ENCODE measurements at places on chromosomes 2 and 18.
A peak's percentile ranks its signal among the peaks of the same experiment; 100 is the strongest.

DNA sequence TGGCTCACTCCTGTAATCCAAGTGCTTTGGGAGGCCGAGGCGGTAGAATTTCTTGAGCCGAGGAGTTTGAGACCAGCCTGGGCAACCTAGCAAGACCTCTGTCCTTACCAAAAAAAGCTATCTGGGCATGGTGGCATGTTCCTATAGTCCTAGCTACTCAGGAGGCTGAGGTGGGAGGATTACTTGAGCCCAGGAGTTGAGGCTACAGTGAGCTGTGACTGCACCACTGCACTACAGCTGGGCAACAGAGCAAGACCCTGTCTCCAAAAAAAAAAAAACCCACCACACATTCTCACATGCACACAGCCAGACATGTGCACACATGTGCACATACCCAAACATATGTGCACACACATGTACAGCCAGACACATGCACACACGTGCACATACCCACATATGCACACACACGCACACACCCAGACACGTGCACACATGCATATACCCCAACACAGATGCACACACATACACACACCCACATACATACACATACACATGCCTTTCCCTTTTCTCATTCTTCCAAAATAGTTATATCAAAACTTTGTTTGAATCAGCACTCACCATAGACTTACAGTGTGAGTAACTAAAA, 14.2 kb downstream of the GREB1 start:
- no peak for DNase-seq

DNA sequence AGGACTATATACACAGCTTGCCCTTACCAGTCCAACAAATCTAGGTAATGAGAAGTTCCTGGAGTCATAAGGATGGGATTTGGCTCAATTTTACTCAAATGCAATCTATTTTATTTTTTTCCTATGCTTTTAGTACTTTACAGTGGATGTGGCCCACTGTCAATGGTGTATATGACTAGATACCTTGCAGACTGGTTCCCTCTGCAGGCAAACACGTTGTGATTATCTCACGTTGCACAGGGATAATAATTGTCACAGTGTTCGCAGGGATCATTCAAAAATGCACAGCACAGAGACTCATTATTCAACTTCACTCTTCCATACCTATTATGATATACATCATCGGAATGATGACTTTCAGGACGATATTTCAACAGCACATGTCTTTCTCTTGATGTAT, 359.7 kb downstream of the MBD2 start:
- DNase-seq = no peak

GRCh38 chr2:239803766-239804115, 221.4 kb downstream of the NDUFA10 start:
- no peak for DNase-seq

DNA sequence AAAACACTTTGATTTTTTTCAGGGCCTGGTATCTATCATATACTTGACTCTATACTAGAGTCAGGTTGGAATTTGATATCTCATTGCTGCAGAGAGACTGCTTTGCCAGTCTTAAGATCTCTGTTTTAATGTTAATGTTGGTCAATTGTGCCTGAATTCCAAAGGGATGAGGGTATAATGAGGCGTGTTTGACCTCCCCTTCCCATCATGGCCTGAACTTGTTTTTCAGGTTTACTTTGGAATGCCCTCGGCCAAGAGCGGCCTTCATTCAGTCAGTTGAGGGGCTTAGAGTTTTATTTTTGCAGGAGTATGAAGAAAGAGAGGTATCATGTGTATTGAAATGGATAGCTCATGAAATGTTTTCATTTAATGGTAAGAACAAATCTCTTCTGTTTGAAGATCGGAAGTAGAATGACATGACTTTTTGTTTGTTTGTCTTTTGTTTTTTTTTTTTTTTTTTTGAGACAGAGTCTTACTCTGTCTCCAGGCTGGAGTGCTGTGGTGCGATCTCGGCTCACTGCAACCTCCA, 119.0 kb downstream of the KIAA1328 start:
- no peak for DNase-seq

DNA sequence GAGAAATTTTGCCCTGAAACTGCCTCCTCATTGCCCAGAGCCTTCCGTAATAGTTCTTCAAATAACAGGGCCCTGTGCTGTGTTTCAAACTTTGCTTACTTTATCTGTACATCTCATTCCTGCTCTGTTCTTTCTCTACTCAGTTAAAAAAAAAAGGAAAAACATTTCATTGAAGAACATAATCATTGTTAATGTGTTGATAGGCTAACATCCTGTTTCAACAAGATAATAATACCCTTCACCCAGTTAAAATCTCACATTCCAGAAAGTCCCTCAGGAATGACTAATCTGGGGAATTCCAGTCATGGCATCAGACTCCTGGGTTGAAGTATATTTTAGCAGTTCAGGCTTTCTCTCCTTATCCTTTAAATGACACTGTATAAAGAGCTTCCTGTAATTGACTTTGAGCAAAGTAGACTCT, 45.6 kb upstream of the ITGAV start:
- DNase-seq = no peak

GRCh38 chr2:69055688-69056470, 42.9 kb downstream of the ANTXR1 start:
- no peak for DNase-seq

DNA sequence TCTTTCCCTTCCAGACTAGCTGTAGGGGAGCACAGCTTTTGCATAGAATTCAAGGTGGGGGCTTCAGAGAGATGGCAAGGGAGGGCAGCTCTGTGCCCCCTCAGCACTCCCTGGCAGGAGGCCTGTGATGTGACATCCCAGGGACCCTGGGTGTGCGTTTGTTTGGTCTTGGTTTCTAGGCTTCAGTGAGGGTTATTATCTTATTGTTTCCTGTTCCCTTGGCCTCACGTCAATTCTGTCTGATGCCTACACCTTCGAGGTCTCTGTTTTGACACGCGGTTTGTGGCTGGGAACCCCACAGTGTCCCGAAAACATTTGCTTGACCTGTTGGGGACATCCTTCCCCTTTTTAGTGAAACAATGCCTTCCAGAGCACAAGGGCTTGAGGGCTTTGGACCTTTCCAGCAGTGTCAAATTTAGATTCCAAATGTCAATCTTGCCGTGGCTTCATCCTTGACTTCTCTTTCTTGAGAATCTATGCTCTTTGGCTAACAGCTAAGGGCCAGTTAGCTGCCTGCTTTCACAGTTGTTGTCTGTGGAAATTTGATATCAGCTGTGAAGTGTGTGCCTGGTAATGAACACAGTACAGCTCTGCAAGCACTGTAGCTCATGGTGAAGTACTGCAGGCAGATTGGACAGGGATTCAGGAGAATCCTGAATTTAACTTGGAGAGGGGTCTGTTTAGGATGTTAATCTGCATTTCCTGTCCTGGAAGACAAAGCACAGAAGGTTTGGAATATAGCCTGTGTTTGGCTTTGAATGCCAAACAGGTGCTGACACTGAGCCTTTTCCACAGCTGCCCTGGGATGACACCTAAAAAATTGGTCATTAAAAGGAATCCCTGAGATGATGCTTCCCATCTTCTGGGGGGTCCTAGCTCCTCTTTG, 108.2 kb upstream of the CXCR4 start:
- peak; percentile 62 for DNase-seq

- no peak for DNase-seq
Observed at GRCh38 chr2:207296265-207296948, 130.7 kb upstream of the KLF7 start.

GRCh38 chr18:7899078-7899477, 332.0 kb downstream of the PTPRM start:
- no peak for DNase-seq

DNA sequence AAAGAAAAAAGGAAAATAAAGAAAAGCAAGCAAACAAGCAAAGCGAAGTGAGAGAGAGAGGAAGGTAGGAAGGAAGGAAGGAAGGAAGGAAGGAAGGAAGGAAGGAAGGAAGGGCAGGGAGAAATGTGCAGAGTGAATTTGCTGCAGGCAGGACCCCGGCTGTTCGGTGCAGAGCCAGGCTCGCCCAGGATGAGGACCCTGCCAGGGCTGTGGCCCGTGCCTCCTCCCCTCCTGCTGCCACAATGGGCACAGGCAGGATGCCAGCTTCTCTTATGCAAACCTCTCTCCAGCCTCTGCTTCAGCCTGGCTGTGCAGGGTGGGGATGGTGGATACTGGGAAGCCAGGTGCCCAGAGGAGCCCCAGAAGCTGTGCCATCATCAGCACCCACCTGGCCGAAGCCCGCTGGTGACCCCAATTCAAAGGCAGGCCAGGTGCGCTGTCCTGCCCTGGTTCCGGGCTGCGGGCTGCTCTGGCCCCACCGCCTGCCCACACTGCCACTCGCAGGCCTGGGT, 3.2 kb downstream of the GPR17 start:
- no peak for DNase-seq

DNA sequence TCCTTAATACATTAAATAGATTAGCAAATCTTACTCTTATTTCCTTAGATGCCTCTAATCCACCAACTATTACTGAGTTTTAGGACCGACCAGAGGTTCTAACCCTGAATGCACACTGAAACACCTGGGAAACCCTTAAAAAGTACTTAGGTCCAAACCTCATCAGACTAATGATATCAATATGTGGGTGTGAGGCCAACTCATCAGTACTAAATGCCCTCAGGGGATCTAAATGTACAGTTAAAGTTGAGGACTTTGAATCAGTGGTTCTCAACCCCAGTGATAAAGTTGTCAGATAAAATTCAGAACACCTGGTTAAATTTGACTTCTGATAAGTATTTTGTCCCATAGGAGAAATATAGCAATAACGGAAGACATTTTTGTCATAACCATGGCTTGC, 20.9 kb downstream of the MMADHC start:
- DNase-seq = no peak

GRCh38 chr2:194549387-194549786, 1107.6 kb upstream of the SLC39A10 start:
- no peak for DNase-seq

GRCh38 chr18:51623653-51624052, 426.2 kb upstream of the MEX3C start:
- no peak for DNase-seq

- DNase-seq = no peak
Observed at GRCh38 chr18:49966090-49966489, 152.8 kb upstream of the ACAA2 start.

DNA sequence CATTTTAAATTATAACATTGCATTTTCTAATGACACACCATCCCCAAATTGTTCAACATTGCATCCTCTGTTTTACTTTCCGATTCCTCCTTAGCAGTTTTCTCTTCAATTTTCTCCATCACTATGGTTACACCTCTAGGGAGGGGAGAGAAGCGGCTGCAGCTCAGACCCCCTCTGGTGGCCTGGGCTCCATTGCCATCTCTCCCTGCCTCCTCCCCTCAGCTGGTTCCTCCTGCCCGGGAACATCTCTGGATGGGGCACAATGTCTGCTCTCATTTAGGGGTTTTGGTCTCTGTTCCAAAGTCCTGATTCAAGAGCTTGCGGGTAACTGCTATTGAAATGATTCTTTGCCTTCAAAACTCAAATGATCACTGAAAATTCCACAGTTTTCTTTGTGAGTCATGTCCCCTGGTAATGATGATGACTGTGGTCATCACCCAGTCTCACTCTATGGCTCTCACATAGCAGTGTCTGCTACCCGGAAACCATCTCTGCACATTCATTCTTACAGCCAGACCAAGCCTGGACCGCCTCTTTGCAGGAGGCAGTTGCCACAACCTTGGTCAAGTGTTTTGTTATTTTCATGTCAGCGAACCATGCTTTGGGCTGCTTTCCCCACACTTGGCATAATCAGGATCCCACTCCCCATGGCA, 263.9 kb downstream of the ALPK2 start:
- DNase-seq = no peak

DNA sequence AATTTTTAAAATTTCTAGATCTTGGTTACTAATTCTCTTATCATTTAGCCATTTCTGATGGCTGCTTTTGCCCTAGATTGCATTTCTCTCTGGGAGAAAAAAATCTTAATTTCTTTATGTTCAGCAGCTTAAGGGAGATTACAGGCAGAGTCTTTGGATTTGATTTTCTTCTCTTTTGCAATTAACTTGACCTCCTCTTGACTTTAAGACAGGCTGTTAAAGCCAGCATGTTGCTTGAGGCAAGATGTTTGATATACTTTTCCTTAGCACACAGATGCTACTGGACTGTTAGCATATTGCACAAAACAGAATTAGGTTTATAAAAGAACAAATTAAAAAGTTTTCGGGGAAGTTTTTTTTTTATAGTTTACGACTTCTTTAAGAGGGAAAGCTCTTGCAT, 50.0 kb downstream of the XRCC5 start:
- DNase-seq = no peak

DNA sequence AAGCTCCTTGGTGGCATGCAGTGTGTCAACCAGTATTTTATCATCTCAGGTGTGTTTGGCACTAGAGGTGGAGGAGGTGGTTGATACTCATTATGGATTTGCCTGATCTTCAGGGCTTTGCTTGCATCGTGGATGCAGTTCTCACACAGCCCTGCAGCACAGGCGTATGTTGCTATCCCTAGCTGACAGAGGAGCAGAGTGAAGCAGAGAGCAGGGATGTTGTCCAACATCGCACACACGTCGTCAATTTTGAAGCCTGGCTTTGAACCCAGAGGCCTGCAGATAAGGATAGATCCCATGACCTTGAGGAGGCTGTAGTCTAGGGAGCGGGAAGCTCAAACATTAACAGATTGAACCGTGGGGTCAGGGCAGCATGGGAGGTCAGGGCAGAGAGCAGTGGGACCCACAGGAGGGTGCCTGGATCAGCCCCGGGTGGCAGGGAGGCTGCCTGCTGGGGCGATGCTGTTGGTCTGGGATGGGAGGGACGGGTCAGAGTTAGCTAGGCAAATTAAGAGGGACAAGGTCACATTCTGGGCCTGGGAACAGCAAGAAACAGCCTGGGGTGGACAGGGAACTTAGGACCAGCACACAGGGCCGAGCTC, 4.2 kb downstream of the RNF144A start:
- no peak for DNase-seq

GRCh38 chr2:75703589-75704287, 7.0 kb downstream of the GCFC2 start:
- DNase-seq = no peak

DNA sequence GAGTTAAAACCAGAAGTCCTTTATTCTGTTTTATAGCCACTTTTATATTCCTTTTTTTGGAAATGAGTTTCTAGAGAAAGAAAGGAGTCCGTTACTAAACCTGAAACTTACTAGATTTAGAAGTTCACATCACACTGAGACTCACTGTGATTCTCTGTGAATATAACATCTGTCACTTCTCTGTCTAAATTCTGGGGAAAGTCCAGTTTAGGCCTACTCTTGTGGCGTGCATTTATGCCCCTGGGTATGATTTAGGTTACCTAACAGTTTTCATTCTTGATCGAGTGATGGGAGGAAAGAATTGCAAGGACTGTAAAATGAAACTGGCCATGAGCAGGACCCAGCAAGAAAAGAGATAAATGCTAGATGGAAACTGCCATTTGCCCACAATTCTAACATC, 449.6 kb downstream of the SPAG16 start:
- DNase-seq = no peak

Measured in T-cell (primary cell).